ENCODE measurements at places on chromosomes 12 and 14.

DNA sequence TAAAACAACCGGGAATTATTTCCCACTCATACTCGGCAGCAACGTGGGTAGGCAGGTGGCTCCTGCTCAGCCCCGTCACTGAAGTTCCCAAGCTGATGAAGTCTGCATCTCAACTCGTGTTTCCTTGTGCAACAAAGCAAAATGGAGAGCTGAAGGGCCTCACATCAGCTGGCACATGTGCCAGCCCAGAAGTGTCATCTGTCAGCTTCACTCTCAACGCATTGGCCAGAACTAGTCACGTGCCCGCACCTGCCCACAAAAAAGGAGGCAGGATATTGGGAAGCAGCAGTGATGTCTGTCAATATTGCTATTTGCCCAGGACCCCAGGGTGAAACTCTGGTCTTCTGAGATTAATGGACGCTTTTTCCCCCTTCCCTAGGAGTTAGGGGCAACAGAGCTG is 344.0 kb downstream of the BCL11B start:
- no peak for DNase-seq

GRCh38 chr12:88571543-88571942 is 8.7 kb downstream of the KITLG start:
- peak; percentile 37 for DNase-seq

DNA sequence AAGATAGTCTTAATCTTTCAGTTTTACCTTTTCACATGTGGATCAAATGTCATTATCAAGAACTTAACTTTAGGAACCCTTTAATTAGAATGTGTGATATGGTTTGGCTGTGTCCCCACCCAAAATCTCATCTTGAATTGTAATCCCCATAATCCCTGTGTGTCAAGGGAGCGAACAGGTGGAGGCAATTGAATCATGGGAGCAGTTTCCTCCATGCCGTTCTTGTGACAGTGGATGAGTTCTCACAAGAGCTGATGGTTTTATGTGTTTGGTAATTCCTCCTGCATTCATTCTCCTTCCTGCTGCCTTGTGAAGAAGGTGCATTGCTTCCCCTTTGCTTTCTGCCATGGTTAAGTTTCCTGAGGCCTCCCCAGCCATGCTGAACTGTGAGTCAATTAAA is 160.6 kb downstream of the MON2 start:
- no peak for DNase-seq

- no peak for DNase-seq
Measured at GRCh38 chr12:105487963-105488362, 157.5 kb downstream of the C12orf75 start.

GRCh38 chr14:26026384-26026783 is 571.4 kb downstream of the NOVA1 start:
- no peak for DNase-seq

- no peak for DNase-seq
Measured at GRCh38 chr14:59787045-59787674, 83.4 kb downstream of the RTN1 start.

GRCh38 chr12:3295646-3296408 is 195.2 kb upstream of the PRMT8 start:
- DNase-seq, result peak; percentile 54

DNA sequence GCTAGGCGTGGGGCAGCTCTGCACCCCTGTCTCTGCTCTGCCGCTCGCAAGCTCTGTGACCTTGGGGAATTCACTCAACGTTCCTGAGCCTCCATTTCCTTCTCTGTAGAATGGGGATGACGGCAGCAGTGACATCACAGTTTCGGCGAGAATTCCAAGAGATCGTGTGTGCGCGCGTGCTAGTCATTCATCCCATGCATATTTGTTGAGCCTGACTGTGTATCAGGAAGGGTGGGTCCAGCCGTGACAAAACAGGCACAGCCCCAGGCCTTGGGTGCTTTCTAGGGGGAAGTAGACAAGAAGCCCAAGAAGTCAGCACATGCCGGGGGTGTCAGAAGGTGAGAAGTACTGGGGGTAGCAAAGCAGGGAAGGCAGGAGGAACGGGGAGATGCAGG is 145.6 kb upstream of the NCOR2 start:
- no peak for DNase-seq

DNA sequence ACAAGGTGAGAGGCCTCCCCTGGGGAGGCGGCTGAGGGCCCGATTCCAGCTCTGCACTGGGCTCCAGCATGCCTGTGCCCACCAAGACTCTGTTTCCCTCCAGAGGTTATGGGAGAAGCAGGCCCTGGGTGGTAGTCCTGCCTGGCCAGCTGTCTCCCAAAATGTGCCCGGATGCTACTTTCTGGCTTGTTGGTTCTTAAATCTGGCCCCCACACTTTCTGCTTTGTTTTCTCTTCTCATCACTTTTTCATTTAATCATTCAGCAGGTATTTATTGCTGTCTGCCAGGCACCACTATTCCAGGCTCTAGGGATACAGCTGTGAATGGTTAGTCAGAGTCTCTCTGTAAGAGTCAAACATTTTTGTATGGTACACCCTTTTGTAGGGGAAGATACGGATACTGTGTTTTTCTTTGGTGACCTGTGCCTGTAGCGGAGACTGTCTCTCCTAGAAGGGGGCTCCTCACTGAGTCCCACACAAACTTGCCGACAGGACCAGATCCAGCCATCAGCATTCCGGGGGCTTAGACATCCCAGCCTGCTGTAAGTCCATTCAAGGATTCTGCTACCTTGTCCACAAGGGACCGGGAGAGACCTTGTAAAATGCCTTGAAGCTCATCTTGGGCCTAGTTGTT is 3.8 kb downstream of the DHRS2 start:
- no peak for DNase-seq

DNA sequence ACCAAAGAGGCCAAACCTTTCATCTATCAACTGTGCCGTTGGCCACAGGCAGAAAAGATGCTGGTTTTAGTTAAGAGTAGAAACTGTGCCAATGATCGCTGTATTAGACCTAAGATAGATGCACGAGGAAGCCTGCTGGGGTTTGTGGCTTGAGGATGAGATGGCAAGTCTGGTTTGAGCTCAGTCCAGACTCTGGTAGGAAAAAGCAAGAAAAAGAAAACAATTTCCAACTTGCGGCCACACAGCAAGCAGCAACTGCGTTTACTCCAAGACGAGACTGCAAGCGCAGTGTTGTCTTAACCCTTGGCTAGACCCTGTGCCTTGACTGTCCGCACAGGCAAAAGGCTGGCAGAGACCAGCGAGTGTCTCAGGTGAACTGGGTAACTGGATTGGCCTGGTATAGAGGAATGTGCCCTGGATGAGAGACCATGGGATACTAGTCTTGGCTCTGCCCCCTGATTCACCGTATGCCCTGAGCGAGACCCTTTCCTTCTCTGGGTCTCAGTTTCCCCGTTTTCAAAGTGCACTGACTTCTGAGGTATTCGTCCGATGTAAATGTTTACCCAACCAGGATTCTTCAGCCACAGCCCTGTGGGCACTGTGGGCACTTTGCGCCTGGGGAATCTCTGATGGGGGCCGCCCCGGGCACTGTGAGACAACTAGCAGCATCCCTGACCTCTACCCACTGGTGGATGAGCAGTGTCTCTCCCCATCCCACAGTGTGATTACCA is 113.4 kb downstream of the DICER1 start:
- DNase-seq, result no peak

All from AG08395 (cell line).